ENCODE measurements at places on chromosomes 5 and 9. TPM values are rescaled to one million over a fixed set of nuclear protein-coding genes. Genes with fewer than 3 reads are reported as not detected.

Gene STKLD1
- total RNA-seq, result 0.25 TPM

Gene CER1
- not detected for total RNA-seq

Gene LPAR1
- 3.6 TPM for total RNA-seq

Gene FGF18
- total RNA-seq, result 0.08 TPM

DNA sequence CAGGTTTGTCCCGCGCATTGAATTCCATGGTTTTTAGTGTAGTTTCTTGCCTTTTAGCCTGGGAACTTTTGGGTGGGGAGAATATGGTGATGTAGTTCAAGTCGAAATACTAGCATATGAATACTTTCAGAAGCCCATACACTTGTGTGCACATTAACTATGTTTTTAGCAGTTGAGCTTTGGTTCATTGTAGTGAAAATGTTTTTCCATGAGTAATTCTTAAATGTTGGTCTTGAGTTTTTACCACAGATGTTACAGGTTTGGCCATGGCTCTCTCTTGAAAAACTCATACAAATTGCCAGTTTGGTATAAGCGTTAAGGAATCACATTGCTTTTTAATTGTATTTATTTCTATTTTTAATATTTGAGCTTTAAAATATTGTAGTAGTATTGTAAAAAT, 45.6 kb downstream of the TRIO start:
- H3K4me3 ChIP-seq, result no peak overlapping the region
- H3K36me3 ChIP-seq, result no peaks in the 10 kb centered on the region
- no peaks in the 10 kb centered on the region for H3K27me3 ChIP-seq
- DNase-seq, result no peak
- H3K27ac ChIP-seq, result no peak overlapping the region

GRCh38 chr9:91426123-91426745, 2.6 kb upstream of the NFIL3 start:
- H3K4me1 ChIP-seq, result peaks cover 7% of the 10 kb centered on the region
- no peak overlapping the region for H3K4me3 ChIP-seq
- no peaks in the 10 kb centered on the region for H3K27me3 ChIP-seq
- H3K27ac ChIP-seq, result no peak overlapping the region
- H3K36me3 ChIP-seq, result no peaks in the 10 kb centered on the region
- no peak for DNase-seq

DNA sequence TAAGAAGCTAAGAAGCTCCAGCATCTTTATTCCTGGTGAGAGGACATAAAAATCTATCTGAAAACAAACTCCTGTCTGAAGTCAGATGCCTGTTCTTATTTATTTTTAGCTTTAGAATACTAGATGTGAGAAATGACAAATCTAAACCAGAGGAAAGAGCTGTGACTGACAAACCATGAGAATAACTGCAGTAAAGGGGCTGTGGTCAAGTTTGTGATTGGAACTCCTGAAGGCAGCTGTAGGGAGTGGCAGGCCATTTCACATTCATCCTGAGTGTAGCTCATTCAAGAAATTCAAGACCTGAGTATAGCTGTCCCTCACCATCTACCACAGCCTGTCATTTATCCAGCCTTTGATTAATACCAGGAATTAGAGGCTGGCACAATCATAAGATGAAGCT, 718.8 kb downstream of the BRINP1 start:
- H3K27ac ChIP-seq, result no peak overlapping the region
- DNase-seq, result no peak
- peaks cover 6% of the 10 kb centered on the region for H3K27me3 ChIP-seq

- no peak for DNase-seq
- no peaks in the 10 kb centered on the region for H3K27me3 ChIP-seq
- peaks cover 8% of the 10 kb centered on the region for H3K4me1 ChIP-seq
- no peak overlapping the region for H3K4me3 ChIP-seq
These were observed 2.1 kb downstream of the MSANTD3 start for GRCh38 chr9:100428871-100429654.

GRCh38 chr5:159262472-159262858, 625 bp upstream of the UBLCP1 start:
- peaks cover 1% of the 10 kb centered on the region for H3K27me3 ChIP-seq
- peak overlapping the region; percentile 88 for H3K27ac ChIP-seq
- peak overlapping the region; percentile 94 for H3K4me3 ChIP-seq

GRCh38 chr9:27367921-27368315, 71.0 kb upstream of the EQTN start:
- H3K4me1 ChIP-seq, result peaks cover 3% of the 10 kb centered on the region
- DNase-seq, result no peak
- no peaks in the 10 kb centered on the region for H3K36me3 ChIP-seq
- H3K27me3 ChIP-seq, result no peaks in the 10 kb centered on the region
- H3K4me3 ChIP-seq, result no peak overlapping the region
- no peak overlapping the region for H3K27ac ChIP-seq

DNA sequence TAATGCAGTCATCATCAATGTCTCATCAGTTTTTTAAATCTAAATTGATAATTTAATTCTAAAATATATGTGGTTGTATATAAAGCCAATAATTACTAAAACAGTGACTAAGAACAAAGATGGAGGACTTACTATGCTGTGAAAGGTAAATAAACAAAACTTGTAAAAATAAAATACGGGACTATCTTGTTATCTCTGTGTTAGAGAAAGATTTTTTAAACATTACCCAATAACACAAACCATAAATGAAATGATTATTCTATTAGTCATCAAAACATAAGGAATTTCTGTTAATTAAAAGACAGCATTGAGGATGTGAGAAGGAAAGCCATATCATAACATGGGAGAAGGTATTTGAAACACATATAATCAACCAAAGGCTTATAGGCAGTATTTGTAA, 226.2 kb upstream of the SMC2 start:
- no peak for DNase-seq
- H3K27me3 ChIP-seq, result no peaks in the 10 kb centered on the region
- H3K36me3 ChIP-seq, result no peaks in the 10 kb centered on the region
- H3K4me1 ChIP-seq, result no peaks in the 10 kb centered on the region

GRCh38 chr9:77516781-77517180, 131.3 kb downstream of the GNA14 start:
- no peak overlapping the region for H3K27ac ChIP-seq
- H3K4me3 ChIP-seq, result no peak overlapping the region
- H3K27me3 ChIP-seq, result no peaks in the 10 kb centered on the region
- no peak for DNase-seq
- H3K36me3 ChIP-seq, result no peaks in the 10 kb centered on the region

- H3K4me3 ChIP-seq, result no peak overlapping the region
- DNase-seq, result no peak
- no peaks in the 10 kb centered on the region for H3K27me3 ChIP-seq
- H3K27ac ChIP-seq, result no peak overlapping the region
- no peaks in the 10 kb centered on the region for H3K36me3 ChIP-seq
- peaks cover 4% of the 10 kb centered on the region for H3K4me1 ChIP-seq
These were observed 30.9 kb upstream of the FAM169A start for GRCh38 chr5:74897049-74897448.

DNA sequence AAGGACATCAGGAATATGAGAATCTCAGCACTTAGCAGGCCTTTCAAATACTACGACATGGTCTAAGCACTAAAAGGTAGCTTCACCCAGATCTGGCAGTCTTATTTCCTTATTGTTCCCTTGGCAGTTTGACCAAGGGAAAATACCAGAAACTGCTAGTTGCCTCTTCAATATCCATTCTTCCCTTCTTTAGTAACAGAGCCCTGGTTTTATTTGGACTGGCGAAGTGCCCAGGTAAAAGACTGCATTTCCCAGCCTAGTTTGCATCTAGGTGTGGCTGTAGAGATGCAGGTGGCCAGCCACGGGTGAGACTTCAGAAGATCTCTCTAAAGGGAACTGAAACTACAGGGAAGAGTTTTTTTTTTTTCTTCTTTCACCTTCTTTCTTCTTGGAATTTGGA, 21.6 kb downstream of the DMRT2 start:
- no peak overlapping the region for H3K4me3 ChIP-seq
- H3K4me1 ChIP-seq, result no peaks in the 10 kb centered on the region
- H3K27me3 ChIP-seq, result no peaks in the 10 kb centered on the region
